Epithelial cell of alveolus of lung (primary cell): ENCODE measurements at places on chromosomes 7 and 10. TPM values are rescaled to one million over a fixed set of nuclear protein-coding genes. Genes with fewer than 3 reads are reported as not detected.

The GRM8 gene
- not detected in 2 replicates for total RNA-seq

The PLAC9 gene
- total RNA-seq, result 13.4 and 14.5 TPM in 2 replicates

The HEPACAM2 gene
- total RNA-seq, result not detected in 2 replicates

The NEURL1 gene
- total RNA-seq, result 0.13 TPM in 1 of 2 replicates, not detected in the other

The GPR141 gene
- total RNA-seq, result 0.26 TPM in 1 of 2 replicates, not detected in the other

The WNT8B gene
- total RNA-seq, result not detected in 2 replicates

The SKIDA1 gene
- 1.7 and 3.0 TPM in 2 replicates for total RNA-seq

The ADAM12 gene
- total RNA-seq, result 3.4 and 8.1 TPM in 2 replicates

The LBX1 gene
- not detected in 2 replicates for total RNA-seq

The PTTG1IP2 gene
- not detected in 2 replicates for total RNA-seq

The SP4 gene
- total RNA-seq, result 2.0 and 4.7 TPM in 2 replicates

The TFR2 gene
- total RNA-seq, result 0.64 and 1.6 TPM in 2 replicates

The FEZF1 gene
- total RNA-seq, result not detected in 2 replicates

The NRAP gene
- not detected in 2 replicates for total RNA-seq

The HECW1 gene
- 0.32 and 1.8 TPM in 2 replicates for total RNA-seq

The SNCG gene
- total RNA-seq, result 22.2 and 32.0 TPM in 2 replicates

The NYAP1 gene
- 2.2 and 10.5 TPM in 2 replicates for total RNA-seq

The FAM237B gene
- not detected in 2 replicates for total RNA-seq

The ENTPD7 gene
- total RNA-seq, result 7.3 and 12.5 TPM in 2 replicates

The MPLKIP gene
- 60.6 and 91.7 TPM in 2 replicates for total RNA-seq

The CLCN1 gene
- total RNA-seq, result 0.13 TPM in 1 of 2 replicates, not detected in the other

The TMEM196 gene
- total RNA-seq, result 0.24 TPM in 1 of 2 replicates, not detected in the other

The POP7 gene
- total RNA-seq, result 29.5 and 44.6 TPM in 2 replicates

The AIFM2 gene
- total RNA-seq, result 7.0 and 7.2 TPM in 2 replicates

The ZNF239 gene
- total RNA-seq, result 1.4 and 3.6 TPM in 2 replicates

The OGDHL gene
- 0.13 and 1.0 TPM in 2 replicates for total RNA-seq

The CHAT gene
- total RNA-seq, result not detected in 2 replicates

The ZP3 gene
- total RNA-seq, result 0.72 and 2.1 TPM in 2 replicates

The PTN gene
- total RNA-seq, result 34.1 and 37.0 TPM in 2 replicates

The ENO4 gene
- total RNA-seq, result 0.16 and 0.26 TPM in 2 replicates

The CALY gene
- 14.1 TPM in 1 of 2 replicates, not detected in the other for total RNA-seq

The ZNF467 gene
- total RNA-seq, result 3.0 and 27.9 TPM in 2 replicates

The CFAP69 gene
- total RNA-seq, result 1.3 and 3.5 TPM in 2 replicates

The IFIT3 gene
- 9.0 and 18.0 TPM in 2 replicates for total RNA-seq

The GJC3 gene
- total RNA-seq, result not detected in 2 replicates

The FAM180A gene
- 3.6 TPM in 1 of 2 replicates, not detected in the other for total RNA-seq

The LFNG gene
- 0.24 and 4.9 TPM in 2 replicates for total RNA-seq

The CPA1 gene
- not detected in 2 replicates for total RNA-seq

The NME8 gene
- total RNA-seq, result not detected in 2 replicates

The ARHGEF5 gene
- total RNA-seq, result 1.7 and 3.4 TPM in 2 replicates

The CLRN3 gene
- total RNA-seq, result not detected in 2 replicates

The ACTL6B gene
- not detected in 2 replicates for total RNA-seq

The PPP1R17 gene
- total RNA-seq, result not detected in 2 replicates

The PDE6C gene
- not detected in 2 replicates for total RNA-seq

The ATRNL1 gene
- 0.56 and 1.7 TPM in 2 replicates for total RNA-seq

The C7orf57 gene
- total RNA-seq, result under 0.01 TPM in 1 of 2 replicates, not detected in the other

The AKR1C4 gene
- total RNA-seq, result not detected in 2 replicates

The ORC5 gene
- 16.3 and 23.7 TPM in 2 replicates for total RNA-seq
